ENCODE measurements at places on chromosomes 1 and 21. TPM values are rescaled to one million over a fixed set of nuclear protein-coding genes. Genes with fewer than 3 reads are reported as not detected.

NR5A2 gene
- 4.9 TPM for total RNA-seq

ASTN1 gene
- 0.16 TPM for total RNA-seq

ZSCAN20 gene
- 7.5 TPM for total RNA-seq

C1orf167 gene
- 1.3 TPM for total RNA-seq
